ENCODE measurements at places on chromosomes 5 and 9.
A peak's percentile ranks its signal among the peaks of the same experiment; 100 is the strongest.

- DNase-seq = no peak
Measured at GRCh38 chr5:105789246-105789645, 1881.5 kb downstream of the EFNA5 start.

- DNase-seq = no peak
Measured at GRCh38 chr9:109182940-109183798, 16.1 kb upstream of the FRRS1L start.

- no peak for DNase-seq
Measured at GRCh38 chr5:1706428-1706827, 93.2 kb downstream of the MRPL36 start.

DNA sequence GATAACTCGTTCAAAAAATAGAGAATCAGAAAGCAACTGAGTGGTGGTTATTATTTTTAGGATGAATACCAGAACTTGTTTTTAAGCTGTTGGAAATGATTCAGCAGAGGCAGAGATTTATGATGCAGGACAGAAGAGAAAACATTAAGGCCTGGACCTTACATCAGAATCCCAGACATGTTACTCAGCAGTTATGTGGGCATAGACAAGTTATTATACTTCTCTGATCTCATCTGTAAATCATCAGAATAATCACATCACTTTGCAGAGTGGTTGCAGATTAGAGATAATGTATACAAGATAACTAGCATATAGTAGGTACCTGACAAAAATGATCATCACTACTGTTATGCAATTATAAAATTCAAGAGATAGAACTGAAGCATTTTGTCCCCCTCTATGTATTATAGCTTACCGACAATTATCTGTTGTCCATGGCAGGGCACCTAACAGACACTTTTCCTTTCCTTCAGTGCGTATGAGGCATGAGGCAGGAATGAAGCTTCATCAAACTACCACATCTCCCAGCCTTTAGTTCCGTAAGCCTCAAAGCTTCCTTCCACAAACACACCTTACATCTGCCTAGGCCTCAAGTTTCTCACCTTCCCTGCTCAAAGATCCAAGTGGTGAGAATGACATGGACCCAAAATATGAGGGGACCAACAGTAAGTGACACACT is 165.9 kb downstream of the DENND1A start:
- no peak for DNase-seq

- DNase-seq = no peak
Measured at GRCh38 chr9:70874451-70874850, 247.0 kb downstream of the TRPM3 start.

GRCh38 chr5:95735406-95735805 is 4.3 kb downstream of the RHOBTB3 start:
- no peak for DNase-seq

DNA sequence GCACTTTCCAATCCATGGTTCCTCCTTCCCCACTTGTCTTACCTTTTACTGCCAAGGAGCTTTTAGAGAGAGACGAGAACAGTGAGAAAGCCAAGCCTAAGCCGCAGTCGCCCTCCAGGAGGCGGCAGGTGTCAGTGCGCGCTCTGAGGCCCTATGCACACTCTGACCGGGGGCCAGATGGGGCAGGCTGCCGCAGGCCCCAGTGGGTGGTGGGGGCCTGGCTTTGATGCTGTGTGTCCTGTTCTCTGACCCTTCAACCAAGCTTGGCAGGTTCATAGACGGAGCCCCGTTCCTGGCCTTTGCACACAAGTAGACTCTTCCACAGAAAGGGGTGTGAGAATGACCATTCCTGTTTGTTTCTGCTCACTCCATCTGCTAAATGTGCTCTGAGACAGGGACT is 77.3 kb downstream of the WNK2 start:
- DNase-seq = no peak

DNA sequence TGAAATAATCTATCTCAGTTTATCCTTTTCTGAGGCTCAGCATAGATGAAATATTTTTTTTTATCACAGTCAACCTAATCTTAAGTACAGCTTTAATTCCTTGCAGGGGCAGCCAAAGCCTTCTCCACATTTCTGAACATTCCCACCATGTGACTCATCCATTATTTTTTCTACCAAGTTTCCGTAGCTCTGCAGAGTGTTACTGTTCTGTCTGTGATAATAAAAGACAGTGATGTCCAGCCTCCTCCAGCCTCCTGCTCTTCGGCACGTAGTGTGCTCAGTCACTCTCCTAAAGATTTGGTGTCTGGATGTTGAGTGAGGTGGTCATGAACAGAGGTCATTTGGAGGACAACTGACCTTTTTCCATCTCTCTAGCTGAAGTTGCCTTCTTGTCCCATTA is 338.1 kb upstream of the ADAMTS16 start:
- DNase-seq = no peak

DNA sequence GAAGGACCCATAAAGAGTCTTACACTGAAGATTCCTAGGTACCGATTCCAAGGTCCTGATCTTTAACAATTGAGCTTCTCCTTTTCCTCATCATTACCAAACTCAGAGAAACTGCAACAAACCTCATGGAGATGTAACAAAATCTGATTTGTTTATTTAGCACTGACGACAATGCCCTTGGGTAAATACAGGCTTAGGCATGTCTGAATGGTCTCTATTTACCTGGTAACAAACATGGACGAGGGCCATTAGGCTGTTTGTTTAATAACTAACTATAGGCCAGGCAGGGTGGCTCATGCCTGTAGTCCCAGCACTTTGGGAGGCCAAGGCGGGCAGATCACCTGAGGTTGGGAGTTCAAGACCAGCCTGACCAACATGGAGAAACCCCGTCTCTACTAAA is 333.3 kb downstream of the AGTPBP1 start:
- DNase-seq = no peak

GRCh38 chr5:1497795-1498622 is 25.8 kb downstream of the LPCAT1 start:
- no peak for DNase-seq

DNA sequence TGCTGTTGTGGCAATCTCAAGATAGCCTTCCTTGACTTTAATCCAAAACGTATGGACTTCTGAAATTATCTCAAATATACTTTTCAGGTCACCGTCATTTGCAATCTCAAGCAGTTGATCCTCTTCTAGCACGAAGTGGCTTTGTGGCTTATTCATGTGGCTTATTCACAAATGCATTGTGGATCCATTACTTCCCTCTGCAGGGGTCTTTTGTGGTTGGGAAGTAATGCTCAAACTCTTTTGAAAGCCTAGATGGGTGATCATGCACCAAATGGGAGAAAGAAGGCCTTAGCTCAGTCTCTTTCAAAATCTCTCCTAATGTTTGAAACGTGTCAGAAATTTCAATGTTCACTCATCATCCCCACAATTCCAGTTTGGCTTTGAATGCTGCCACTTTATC is 597.2 kb upstream of the CDH10 start:
- no peak for DNase-seq

DNA sequence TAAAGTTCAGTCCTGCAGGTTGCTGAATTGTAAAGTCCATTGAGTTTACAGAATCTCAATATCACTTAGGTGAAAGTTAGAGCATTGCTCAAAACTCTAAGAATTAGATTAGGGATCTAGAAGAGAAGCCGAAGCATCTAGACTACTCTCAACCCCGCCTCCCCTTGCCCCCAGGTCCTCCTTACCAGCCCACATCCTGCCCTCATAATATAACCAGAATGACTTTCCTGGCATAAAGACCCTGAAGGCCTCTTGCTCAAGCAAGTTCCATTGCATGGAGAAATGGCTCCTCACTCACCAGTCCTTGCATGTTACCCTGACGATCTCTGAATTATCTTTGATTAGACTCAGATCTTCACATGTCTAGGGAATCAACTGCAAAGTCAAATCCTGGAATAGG is 78.8 kb downstream of the SPATA31C2 start:
- DNase-seq = no peak

DNA sequence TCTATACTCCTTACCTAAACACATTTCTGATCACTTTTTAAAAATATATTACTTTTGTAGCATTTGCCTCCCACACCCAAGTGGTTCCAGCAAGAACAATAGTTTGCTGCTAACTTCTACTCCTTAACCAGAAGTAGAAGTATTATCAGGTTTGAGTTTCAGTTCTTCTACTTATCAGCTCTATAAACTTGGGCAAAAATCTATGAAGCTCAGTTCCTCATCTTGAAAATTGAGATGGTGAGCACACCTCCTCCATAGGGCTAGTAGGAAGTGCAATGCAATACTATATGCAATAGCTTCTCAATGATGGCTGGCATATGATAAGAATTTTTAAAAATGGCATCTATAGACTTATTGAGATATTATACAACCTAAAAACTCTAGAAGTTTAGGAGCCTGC is 283.7 kb downstream of the TLR4 start:
- DNase-seq = no peak

GRCh38 chr9:31146485-31147166 is 1237.8 kb upstream of the ACO1 start:
- DNase-seq = no peak

- peak; percentile 59 for DNase-seq
Measured at GRCh38 chr5:163649514-163649913, 144.1 kb downstream of the MAT2B start.

- no peak for DNase-seq
Measured at GRCh38 chr5:56092115-56092514, 97.4 kb upstream of the IL6ST start.

GRCh38 chr9:97924386-97924785 is 2.1 kb upstream of the TRMO start:
- DNase-seq = no peak

DNA sequence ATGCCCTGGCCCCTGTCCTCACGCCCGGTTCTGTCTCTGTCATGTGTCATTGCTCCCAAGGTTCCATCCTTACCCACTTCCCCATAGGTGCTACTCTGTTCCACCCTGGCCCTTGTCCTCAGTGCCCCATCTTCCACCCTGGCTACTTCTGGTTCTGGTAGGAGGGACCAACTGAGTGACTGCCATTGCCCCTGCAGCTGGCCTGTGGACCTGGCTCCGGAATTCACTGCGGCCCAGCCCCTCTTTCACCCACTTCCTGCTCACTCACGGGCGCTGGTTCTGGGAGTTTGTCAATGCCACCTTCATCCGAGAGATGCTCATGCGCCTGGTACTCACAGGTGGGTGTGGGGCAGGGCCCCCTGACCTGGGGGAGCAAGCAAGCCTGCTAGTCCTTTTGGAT is 7.4 kb downstream of the PTGS1 start:
- no peak for DNase-seq

- no peak for DNase-seq
Measured at GRCh38 chr5:159508344-159508743, 178.1 kb upstream of the IL12B start.

DNA sequence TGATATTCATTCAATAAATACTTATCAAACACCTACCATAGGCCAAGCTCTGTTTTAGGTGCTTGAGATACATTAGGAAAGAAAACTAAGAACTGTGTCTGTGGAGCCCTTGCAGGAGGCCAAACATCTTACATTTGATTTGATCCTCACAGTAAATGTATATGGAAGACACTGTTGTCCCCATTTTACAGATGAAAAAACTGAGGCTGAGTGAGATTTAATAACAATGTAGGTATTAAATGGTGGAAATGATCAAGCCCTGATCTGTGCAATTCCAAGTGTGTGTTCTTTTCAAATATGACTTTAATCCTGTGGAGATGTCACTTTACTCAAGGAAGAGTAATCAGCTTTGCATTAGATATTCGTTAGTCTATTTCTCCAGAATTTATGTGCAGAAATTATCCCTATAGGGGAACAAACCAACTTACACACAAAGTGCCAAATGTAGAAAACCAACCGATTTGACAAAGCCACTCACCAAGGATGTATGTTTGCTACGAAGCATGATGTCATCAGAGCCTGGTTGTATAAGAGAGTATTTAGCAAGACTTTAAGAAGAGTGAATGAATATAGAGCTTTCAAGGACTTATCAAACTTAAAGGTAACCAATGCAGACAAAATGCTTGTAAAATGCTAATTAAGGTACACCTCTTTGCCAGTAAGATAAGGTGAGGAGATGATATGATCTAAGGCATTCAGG is 153.9 kb upstream of the NFIB start:
- DNase-seq = no peak

- no peak for DNase-seq
Measured at GRCh38 chr5:28543473-28544098, 1505.2 kb upstream of the CDH9 start.

Measured in fibroblast of the conjunctiva (primary cell).